ENCODE measurements at places on chromosomes 1 and 21.

- peak; percentile 59 for DNase-seq
These were observed 57.8 kb downstream of the KCNJ15 start for GRCh38 chr21:38314558-38314957.

DNA sequence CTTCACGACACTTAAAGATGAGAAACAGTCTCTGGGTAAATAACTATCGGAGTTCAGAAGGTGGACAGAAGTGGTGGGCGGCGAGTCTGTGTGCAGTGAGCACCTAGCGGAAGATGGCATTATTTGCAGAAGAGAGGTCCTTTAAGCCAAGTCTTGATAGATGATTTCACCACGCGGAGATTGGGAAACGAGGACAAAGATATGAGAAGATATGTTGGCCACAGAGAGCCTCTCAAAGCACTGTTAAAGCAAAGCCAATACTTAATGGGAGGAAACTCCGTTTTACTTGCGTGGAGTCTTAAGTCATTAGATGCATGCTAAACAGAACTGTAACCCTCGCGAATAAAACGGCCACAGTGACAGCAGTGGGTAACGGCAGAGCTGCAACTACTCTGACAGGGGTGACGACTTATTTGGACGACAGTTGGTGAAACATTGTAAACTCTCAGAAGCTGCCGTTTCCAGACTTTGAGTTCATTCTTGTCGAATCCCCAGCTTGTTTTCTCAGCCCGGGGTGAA is 577 bp upstream of the CEP350 start:
- DNase-seq = peak; percentile 78

GRCh38 chr1:215076322-215076721 is 6.2 kb upstream of the KCNK2 start:
- peak; percentile 2 for DNase-seq

DNA sequence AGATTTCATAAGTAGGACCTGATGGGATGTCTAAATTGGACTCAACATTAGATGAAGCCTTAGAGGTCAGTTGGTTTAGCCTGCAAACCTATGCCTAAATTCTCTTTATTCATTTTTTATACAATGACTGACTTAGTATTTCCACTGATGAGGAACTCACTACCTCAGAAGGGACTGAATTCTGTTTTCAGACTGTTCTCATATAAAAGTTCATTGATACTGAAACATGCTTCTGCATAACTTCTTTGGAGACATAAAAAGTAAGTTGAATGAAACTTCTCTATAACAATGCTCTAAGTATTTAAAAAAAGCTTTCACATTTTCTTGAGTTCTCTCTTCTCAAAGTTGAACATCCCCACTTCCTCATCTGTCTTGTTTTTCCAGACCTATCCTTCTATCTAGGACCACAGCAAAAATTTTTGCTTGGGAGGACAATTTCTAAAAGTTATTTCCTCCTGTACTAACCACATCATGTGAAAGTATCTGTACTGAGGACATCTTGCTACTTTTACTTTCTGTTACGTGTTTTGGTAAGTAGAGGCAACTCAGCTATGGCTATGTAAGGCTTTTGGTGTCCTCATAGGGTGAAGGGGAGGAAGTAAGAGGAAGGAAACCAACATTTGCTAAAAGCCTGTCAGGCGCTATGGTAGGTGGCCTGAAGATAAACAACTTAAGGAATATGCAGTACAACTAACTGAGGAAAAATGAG is 64.1 kb downstream of the USP24 start:
- DNase-seq = no peak

DNA sequence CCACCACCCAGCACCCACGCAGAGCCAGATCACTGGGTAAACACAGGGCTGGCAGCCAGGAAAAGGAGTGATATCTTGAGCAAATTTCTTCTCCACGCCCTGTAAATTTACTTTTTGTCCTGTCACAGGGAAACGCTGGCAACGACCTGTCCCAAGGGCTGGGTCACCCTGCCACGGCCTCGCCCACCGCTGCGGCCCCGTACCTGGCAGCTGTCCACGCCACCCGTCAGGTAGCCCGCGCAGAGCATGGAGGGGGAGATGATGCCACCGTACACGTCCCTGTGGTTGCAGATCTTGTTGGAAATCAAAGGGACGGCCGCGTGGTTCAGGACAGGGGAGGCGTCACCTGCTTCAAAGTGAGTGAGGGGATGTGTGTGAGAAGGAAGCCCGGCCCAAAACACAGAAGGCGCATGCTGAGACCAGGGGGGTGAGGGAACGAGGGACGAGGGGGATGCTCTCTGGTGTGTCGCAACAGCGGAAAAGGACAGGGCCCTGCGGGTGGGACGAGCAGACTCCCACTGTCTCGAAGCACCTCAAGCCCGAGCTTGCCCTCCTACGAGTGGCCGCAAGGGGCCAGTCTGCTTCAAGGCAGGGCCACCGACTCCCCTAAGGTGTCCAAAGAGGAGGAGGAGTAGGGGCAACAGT is 10.1 kb upstream of the TFF1 start:
- DNase-seq = no peak

- DNase-seq = no peak
These were observed 39.7 kb upstream of the IFNLR1 start for GRCh38 chr1:24226749-24227148.

DNA sequence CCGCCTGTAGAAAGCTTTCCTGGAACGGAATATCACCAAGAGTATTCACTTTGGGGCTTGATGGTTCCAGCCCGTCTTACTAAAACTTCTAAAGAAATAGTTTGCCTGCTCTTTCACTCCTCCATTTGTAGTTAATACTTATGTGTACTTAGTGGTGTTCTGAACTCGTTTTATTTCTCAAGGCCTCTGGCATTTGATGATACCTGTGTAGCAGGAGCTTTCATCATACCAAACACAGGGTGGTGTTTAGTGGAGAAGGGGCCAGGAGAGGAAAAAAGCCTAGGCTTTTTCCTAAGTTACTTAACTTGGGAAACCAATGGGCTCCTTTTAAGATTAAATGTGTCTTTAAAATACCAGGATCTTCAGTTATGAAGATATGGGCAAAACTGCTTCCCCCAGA is 74.3 kb downstream of the RPS6KA1 start:
- DNase-seq = no peak

DNA sequence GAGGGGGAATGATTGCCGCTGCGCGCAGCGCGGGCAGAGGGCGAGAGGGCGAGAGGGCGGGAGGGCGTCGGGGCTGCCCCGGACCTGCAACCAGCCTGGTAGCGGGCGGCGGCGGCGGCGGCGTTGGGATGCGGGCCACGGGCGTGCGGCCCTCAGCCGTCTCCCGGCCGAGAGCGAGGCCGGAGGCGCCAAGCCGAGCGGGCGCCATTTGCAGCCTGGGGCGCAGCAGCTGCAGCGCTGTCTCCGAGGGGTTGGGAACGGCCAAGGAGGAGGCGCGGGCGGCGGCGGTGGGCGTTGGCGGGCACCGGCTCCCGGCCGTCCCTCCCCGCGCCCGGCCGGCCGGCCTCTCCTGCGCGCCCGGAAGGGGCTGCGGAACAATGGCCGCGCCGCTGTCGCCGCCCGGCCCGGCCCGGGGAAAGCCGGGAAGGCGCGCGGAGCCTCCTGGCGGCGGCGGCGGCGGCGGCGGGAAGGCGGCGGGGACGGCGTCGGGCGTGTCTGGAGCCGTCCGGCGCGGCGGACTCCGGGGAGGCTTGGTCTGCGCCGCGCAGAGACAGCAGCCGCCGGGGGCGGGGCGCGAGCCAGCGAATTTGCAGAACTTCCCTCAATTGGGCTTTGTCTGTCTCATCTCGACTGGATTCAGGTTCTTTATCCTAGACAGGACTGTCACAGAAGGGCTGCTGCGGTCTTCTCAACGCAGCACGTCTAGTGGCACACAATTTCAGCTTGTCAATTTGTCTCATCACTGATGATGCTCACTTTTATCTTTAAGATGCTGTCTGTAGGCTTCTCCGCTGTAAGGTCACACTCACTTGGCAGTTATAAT is 35.7 kb downstream of the ZBTB8B start:
- DNase-seq = peak; percentile 64

DNA sequence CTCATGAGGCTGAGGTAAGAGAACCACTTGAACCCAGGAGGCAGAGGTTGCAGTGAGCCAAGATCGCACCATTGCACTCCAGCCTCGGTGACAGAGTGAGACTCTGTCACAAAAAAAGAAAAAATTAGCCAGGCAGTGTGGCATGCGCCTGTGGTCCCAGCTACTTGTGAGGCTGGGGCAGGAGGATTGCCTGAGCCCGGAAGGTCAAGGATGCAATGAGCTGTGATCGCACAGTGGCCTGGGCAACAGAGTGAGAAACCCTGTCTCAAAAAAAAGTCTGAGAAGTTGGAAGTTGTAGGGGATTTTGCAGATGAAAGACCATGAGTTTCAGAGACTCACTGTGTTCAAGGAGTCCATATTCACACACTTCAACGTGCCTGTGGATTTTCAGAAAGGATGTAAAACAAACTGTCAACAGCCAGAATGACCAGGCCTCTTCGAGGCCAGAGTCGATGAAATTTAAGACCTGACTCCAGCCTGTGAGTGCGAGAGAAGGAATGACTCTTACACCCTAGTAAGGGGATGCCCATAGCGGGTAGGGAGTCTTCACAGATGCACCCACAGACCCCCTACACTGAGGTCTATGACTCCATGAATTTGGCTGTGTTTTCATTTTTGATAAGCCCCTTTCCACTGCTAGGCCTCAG is 2.2 kb downstream of the S100A13 start:
- no peak for DNase-seq

- no peak for DNase-seq
These were observed 9.6 kb downstream of the DISC1 start for GRCh38 chr1:231636157-231636556.

GRCh38 chr1:4681026-4681425 is 26.6 kb downstream of the AJAP1 start:
- DNase-seq = no peak

GRCh38 chr1:202029727-202030126 is 19.3 kb downstream of the ELF3 start:
- no peak for DNase-seq

DNA sequence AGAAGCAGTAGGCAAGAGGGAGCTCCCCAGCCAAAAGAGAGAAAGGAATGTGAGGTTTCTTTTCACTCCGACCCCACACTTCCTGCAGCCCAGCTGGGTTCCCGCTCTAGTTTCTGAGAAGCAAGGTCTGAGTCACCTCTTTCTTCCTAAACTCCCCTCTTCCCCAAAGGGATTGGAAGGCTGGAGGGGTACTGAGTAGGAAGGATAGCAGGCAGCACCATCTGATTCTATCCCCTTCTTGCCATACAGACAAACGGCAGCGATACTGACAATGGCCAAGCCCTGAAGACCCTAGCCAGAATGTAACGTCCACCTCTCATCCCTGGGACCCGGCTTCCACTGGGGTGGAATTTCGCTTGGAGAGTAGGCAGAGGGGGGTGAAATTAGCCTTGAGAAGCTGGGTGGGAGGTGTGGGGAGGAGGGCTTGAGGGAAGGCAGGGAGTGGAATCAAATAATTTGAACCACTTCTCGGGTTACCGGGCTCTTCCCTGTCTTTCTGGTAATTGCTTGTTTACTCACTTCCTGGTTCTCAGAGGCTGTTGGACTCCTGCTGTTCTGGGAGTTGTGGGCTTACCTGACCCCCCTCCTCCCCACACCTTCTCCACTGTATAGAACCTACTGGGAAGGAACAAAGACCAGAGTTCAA is 13.2 kb downstream of the IER5 start:
- no peak for DNase-seq

DNA sequence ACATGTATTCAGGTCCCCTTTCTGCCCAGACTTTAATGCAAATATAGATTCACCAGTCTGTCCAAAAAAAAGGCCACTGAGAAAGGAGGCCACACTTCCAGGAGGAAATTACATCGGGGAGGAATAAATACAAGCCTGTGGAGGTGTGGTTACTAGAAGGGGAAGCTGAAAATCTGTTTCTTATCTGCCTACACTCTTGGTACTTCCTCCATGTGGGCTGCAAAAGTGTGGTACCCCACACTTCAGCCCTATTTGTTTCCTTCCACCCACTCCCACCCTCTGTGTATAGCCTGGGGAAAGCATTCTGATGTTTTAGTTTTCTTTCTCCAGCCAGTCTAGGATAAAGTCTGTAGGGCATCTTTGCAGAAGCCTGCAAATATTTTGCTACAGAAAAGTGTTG is 38.4 kb downstream of the UTP25 start:
- no peak for DNase-seq

DNA sequence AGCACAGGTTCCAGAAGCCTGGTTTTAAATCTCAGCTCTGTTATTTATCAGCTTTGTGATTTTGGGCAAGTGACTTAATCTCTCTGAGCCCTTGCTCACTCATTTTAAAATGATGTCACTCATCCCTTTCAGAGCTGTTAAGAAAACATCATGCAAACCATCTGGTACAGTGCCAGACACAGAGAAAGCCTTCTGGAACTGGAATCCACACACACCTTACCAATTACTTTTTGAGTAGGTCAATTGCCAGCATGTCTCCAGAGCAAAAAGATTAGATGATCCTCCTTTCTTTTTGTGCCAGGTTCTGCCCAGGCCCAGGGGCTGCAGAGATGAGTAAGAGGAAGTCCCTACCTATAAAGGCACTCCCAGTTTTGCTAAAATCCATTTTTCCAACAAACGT is 61.3 kb downstream of the ROR1 start:
- DNase-seq = no peak

GRCh38 chr21:27422435-27422834 is 455.5 kb upstream of the ADAMTS5 start:
- no peak for DNase-seq

GRCh38 chr1:162003061-162003829 is 20.4 kb downstream of the OLFML2B start:
- DNase-seq = no peak

GRCh38 chr1:57079454-57080157 is 113.8 kb upstream of the C8B start:
- DNase-seq = peak; percentile 13

- no peak for DNase-seq
These were observed 40.3 kb upstream of the TLR5 start for GRCh38 chr1:223183268-223183862.

DNA sequence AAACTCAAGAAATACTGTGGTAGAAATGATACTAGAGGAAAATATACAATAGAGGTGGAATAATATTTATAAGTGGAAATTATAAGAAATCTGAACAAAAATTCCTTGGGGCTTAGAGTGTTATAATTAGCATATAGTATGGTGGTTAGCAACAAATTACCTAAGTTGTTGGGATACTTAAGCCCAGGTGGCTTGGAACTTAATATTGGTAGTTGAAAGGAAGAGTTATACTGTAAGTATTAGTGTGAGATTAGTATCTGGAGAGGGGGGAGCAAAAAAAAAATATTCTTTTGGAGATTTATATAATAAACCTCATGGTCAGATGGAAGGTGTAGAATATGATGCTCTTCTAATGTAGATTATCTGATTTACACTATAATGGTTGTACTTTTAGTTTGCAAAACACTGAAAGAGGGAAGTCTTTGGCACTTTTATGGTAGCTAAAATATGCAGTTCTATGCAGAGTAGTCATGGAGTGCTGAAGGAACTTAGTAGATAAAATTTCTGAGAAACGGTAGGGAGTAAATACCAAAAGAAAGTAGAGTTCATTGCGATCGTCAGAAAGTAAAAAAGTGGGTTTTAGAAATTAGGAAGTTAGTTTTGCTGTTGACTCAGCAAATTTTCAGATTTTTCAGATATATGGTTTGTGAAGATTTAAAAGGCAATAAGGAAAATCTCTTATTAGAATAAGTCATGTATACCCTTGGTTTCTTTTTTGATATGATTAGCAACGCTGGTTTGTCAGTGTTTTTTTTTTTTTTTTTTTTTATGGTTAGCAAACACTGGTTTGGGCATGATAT is 45.7 kb downstream of the MTF2 start:
- DNase-seq = no peak

Data from hematopoietic multipotent progenitor cell treated with erythropoietin and hydrocortisone succinate and interleukin-3 and kit ligand, for 8 days (in vitro differentiated cells).